ENCODE measurements at places on chromosomes 13 and 19.

DNA sequence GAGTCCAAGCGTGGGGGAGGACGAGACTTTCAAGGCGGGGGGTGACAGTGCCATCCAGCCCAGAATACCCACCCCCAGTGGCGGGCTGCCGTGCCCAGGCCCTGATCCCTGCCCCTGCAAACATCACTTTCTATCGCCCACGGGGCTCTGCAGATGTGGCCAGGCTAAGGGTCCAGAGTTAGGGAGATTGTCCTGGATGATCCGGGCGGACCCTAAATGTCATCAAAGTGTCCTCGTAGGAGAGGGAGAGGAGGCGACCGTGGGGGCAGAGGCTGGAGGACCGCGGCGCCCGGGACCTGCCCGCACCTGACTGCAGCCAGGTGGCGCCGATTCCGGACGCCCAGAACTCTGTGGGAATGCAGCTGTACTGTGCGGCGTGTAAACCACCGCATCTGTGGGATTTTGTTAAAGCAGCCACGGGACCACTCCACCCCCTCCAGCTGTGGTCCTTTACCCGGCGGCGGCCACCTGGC is 32.4 kb downstream of the GJA3 start:
- DNase-seq: no peak

GRCh38 chr13:77298426-77298825 is 28.5 kb downstream of the MYCBP2 start:
- peak; percentile 76 for DNase-seq

DNA sequence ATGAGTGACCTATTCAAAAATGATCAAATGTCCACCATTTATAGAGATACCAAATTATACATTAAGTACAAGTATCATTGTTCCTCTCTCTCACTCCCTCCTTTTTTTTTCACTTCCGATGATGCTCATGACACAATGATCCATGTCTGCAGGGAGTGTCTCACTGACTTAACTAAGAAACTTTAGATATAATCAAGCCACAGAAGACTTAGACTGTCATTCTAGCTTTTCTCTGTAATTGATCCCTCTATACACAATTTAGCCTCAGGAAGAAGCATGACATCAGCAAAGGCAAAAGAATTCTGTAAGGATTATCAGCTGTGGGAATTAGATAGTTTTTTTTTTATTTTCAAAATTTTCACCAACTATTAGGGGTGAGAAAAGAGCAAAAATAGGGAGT is 734.9 kb upstream of the PCDH9 start:
- DNase-seq: no peak

DNA sequence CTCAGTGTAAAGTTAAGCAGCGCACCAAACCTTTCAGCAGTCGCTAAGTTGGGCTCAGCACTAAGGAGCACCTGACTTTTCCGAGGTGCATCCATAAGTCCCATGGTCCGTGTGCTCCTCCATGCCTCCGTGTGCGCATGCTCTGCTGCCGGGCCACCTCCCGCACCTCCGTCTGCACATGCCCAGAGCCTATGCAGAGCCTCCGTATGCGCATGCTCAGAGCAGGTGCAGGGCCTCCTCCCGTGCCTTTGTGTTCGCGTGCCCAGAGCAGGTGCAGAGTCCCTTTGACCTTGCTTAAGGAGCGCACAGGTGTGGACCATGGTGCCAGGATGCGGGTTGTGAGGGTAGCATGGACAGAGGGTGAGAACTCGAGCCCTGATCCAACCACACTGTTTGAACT is 46.0 kb downstream of the ATP11A start:
- DNase-seq: no peak

- no peak for DNase-seq
Observed at GRCh38 chr19:8811315-8812172, 20.6 kb downstream of the ZNF558 start.

DNA sequence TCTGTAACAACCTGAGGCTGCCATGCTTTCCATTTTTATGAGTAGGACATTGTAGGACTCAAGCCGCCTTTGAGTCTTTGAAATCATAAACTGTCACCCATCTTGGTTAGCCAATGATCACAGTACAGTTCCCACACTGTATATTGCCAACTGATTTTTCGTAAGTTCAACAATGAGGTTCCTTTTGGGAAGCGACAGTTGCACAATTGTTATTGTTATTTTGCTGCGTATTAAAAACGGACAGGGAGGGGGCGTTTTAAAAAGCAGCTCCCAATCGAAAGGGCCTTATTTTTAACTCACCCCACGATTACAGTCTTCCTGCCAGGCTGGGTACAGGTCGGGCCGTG is 601 bp downstream of the SLC46A3 start:
- DNase-seq: no peak

- peak; percentile 11 for DNase-seq
Observed at GRCh38 chr13:98581971-98582702, 5.2 kb upstream of the STK24 start.

DNA sequence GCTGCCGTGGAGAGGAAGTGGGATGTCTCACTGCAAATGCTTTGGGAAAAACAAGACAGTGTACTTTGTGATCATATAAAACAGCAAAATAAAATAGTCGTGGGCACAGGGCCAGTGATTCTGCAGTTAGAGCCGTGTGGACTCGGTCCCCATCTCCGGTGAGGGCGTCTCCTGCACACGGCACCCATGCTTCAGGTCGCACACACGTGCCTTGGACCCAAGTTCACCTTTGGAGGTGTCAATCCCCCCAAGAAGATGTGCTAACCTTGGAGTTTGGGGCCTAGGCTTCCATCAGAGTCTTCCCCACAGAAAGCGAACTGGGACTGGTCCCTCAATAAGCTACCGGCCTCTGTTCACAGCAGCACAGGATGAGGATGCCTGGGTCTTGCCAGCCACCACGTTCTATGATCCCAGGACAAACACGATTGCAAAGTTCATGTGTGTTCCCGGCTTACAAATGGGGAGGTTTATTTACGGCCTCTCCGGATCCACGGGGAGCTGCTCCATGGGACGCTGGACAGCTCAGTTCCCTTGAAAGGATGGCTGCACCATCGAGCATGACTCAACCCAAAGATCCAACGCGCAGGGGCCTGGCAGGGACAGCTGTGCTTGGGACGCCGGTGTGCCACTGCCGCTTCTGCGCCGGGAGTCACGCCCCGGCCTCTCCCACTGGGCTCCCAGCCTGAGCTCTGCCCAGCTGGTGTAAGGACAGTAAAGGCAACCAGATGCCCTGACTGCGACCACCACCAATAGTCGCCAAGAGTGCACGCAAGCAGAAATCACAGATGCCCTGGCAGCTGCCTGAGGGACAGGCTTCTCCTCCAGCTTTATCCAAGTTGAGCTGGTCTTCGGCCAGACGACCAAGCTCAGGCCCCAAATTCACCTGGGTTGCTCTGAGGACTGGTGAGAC is 8.6 kb downstream of the GAS6 start:
- no peak for DNase-seq

DNA sequence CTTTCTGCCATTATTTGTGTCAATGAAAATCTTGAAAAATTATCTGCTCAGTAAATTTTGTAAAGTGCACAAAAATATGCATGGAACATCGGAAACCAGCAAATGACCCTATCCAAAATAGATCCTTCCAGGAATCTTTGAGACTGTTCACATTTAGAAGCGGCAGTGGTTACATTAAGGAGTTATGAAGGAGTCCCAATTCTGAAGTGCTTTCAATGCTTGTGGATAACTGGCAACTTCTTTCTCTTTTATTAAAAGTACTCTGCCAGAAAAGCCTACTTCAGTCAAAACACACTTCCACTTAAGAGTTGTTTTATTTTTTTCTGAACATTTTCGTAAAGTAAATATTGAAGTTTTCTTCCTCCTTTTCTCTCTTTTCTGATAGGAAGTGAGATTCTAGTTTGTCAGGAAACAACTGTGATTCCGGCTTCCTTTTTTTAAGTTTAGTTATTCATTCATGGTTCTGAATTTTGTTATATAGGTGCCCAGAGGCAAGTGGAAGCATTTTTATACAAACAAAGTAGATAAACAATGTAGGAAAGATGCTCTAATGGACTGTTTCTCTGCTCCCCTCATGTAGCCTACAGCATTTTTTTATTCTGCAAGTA is 83.5 kb downstream of the PCDH9 start:
- peak; percentile 9 for DNase-seq

- no peak for DNase-seq
Observed at GRCh38 chr19:27868007-27868406, 1344.9 kb downstream of the UQCRFS1 start.

DNA sequence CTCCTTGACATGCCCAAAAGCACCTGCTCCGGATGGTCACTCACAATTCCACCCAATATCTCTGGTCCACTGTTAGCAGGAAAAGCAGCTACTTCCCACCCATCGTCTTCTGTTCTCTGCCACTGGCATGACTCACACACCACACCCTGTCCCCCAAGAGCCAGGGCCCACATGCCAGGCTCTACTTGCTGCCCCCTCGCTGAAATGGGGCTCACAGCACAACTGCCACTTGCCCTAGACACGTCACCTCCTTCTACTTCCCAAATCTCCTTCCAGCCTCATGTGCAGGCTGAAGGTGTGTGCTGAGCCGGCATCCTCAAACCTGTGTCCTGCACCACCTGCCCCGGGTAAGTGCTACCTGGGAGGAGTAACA is 65.0 kb downstream of the TBC1D4 start:
- DNase-seq: no peak

- no peak for DNase-seq
Observed at GRCh38 chr13:30715837-30716236, 19.5 kb upstream of the ALOX5AP start.

DNA sequence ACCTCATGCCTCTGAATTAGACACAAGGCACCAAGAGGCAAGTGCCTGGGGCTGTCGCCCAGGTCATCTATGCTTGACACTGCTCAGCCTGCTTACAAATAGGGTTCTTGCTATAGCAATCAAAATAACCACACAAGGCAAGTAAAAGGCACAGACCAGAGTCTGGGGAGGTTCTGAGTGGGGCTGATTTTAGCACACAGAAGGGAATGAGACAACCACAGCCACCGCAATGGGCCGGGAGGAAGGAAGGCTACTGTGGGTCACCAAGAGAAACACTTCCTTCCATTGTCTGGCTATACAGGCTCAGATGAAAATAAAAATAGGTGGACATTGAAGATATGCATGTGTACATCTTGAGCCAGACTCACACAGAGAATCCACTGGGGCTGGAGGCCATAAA is 159.1 kb downstream of the DLEU7 start:
- peak; percentile 80 for DNase-seq

DNA sequence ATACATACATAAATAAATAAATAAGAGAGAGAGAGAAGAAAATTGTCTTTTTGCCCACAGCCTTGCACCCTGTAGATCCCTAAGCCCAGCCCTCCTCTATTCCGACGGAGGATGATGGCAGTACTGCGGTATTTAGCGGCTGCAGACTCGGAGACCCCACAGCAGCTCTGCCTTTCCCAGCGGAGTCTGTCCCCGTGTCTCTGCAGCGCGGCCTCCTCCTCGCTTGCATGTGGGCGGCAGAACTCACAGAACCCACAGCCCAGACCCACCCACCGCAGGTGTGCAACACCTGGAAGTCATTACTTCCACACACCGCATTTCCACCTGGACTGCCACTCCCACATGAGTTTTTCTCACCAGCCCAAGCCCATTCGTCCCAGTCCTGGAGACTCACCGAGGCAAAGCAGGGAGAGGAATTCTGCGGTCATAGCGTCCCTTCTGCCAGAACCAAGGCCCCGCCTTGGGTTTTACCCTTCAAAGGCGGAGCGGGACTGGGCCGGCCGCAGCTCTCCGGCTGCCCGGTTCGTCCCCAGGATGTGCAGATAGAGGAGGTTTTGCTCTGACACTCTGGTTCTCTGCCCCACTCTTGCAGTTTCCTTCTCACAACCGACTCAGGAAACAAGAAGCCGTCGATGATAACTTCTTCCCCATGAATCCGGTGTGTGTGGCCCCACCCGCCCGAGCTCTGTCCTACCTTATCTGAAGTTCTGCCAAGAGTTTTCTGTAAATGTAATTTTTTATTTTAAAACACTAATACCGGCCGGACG is at the start of gene VSTM1:
Gene VSTM1, minus strand, starts transcription at position 548 of the 767 bp plus-strand sequence. Its CDS starts 120 bp downstream, at position 428.
- DNase-seq: peak; percentile 30

GRCh38 chr19:43784241-43784980 is 3.6 kb upstream of the KCNN4 start:
- DNase-seq: peak; percentile 65

GRCh38 chr13:100724568-100724967 is 50.0 kb upstream of the TMTC4 start:
- DNase-seq: no peak

DNA sequence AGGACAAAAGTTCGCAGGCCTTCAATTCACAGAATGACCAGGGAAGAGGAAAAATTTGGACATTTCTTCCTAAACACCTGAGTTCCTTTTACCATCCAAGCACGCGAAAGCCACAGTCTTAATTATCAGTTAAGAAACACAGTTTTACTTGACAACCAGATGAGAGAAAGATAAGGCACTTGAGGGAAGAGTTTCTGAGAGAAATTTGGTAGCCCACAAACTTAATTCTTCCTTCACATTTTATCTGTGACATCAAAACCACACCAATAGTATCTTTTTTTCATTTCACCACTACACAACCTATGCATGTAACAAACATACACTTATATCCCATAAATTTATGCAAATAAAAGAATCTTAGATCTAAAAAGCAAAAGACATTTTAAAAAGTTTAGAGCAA is 326.6 kb downstream of the MZT1 start:
- DNase-seq: no peak

GRCh38 chr19:13932911-13933393 is 5.3 kb downstream of the PODNL1 start:
- DNase-seq: no peak

DNA sequence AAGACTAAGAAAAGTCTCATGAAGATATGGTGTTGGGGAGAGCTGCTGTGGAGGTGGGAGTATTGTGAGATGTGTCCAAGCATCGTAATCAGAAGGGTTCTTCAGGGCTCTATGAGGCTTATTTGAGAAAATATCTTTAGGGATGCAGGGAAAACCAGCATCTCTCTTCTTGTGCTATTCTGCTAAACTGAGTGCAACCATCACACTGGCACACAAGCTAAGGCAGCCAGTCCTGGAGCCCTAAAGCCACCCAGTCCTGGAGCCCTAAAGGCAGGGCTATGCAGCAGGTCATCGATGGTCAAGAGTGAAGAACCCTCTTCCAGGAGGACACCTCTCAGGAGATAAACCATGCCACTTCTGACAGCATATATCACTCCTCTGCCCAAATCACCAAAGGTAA is 445.2 kb upstream of the MIR17HG start:
- no peak for DNase-seq

DNA sequence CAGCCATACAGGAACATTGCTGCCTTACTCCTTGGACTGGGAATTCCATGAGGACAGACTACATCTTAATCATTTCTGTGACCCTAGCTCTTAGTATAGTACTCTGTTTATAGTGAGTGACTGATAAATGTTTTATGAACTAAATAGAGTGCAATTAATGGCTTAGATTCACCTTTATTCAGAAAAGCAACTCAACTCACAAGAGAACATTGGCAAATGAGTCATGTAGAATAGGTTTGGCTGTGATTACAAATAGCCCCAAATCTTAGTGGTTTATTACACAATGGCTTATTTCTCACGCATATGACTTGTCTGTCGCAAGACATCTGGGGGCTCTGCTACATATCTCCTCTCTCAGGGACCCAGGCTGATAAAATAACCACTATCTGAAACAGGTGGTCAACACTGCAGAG is 121.6 kb upstream of the KL start:
- DNase-seq: peak; percentile 53

DNA sequence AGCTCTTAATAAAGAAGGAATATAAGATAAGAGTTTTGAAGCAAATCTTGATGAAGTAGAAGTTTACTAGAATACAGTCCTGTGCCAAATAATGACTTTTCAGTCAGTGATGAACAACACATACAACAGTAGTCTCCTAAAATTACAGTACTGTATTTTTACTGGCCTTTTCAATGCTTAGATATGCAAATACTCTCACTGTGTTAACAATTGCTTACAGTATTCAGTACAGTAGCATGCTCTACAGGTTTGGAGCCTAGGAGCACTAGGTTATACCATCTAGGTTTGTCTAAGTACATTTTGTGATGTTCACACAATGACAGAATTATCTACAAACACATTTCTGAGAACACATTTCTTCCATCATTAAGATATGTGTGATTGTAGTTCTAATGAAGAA is 316.7 kb upstream of the KLHL1 start:
- DNase-seq: peak; percentile 0
